Stimulated activated CD4-positive, alpha-beta T cell treated with anti-CD3 and anti-CD28 coated beads, Interleukin-2, amount 100 ng/mL, for 24 hours (primary cell): ENCODE measurements at places on chromosomes 12 and 14.

DNA sequence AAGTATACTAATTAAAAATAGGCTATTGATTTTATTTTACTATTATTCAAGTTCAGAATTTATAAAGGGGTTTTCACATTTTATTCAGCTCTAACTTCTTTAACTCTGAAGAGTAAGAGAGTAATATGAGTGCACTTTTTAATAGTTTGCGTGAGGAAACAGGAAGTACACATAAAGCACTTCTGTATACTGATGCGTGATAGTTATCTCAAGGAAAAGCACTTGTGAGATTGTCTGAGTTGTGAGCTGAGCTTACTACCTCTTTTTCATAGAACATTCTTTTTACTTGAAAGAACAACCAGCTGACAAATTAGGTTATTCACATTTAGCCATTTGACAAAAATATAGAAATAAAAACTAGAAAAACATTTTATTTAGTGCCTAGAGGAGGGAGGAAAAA, 1.9 kb downstream of the RAD51AP1 start:
- DNase-seq, result no peak

DNA sequence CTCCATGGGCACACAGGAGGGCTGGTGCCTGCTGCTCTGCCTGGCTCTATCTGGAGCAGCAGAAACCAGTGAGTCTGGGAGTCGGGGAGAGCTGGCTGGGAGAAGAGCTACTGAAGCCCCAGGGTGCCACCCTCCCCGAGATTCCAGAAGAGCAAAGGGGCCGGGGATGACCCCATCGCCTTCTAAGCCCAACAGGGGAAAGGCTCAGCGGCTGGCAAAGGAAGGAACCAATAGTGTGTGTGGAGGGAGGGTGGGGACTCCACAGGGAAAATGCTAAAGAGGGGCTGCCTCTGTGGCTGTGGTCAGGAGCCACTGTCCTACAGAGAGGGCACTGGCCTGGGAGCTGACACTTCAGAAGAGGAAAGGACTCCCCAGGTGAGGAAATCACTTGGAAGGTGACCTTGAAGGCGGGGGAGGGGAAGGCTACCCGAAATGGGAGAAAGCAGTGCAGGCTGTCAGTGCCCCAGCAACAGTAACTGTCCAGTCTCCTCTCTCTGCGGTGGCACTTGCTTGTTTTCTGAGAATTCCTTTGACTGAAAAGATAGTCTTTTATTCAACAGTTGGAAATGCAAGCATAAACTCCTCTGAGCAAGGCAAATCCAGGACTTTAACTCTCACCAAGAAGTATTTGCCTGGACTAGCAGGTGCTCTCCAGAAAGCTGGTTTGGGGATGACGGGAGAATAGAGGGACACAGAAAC, 552 bp downstream of the TAPBPL start:
- DNase-seq, result peak; percentile 39

- DNase-seq, result no peak
Observed at GRCh38 chr12:94536040-94536965, 76.6 kb upstream of the CEP83 start.

DNA sequence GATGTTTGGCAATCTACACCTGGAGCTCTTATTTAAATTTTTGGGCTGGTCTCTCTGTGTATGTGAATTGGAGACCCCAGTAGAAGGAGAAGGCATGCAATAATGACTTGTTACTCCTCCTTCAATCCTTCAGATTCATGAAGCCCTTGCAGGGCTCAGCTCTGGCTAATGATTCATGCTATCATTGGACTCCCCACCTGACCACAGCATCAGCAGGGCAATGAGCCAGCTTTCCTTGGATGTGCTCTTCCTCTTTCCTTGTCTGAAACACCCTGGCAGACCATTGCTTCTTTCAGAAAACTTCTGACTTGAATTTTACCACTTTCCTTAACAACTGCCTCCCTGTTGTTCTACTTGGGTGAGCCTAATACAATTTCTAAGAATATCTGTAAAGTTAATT, 1019.2 kb downstream of the AACS start:
- no peak for DNase-seq

GRCh38 chr12:6070472-6071257, 53.8 kb downstream of the VWF start:
- no peak for DNase-seq

GRCh38 chr14:96001866-96002497, 37.2 kb upstream of the C14orf132 start:
- DNase-seq, result no peak

GRCh38 chr12:98973395-98973794, 328.3 kb downstream of the APAF1 start:
- DNase-seq, result no peak

DNA sequence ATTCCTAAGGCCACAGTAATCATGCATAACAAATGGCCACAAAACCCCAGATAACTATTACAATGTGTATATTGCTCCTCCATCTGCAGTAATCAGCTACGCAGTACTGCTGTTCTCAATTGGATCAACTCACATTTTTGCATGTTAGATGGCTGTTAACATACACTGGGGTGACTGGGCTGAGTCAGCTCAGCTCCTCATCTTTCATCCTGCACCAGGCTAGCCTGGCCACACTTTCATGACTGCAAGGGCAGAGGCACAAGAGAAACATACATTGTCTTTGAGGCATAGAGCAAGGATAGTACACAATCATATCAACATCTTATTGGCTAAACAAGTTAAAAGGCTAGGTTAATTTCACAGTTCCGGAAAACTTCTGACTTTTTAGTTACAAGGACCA, 306.6 kb downstream of the SLC6A15 start:
- no peak for DNase-seq
